ENCODE measurements at places on chromosomes 5 and 9.

- peak; percentile 81 for DNase-seq
Observed at GRCh38 chr5:146731909-146732659, 146.5 kb downstream of the PPP2R2B start.

DNA sequence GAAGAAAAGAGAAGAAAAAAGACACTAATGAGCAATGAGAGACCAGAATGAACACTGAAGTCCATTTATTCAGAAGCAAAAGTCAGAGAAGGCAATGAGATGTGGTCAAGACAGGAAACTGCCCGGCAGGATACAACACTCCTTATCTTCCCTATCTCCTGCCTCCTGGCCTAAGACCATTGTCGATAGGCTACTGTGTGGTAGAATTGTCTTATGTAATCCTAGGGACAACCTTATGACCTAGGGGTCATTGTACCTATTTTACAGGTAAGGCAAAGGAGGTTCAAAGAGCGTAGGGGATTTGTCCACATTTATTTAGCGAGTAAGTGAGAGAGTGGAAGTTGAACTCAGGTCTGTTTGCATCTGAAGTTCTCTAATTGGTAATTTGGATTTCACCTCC lies 63.0 kb upstream of the PTPN3 start:
- DNase-seq = no peak

DNA sequence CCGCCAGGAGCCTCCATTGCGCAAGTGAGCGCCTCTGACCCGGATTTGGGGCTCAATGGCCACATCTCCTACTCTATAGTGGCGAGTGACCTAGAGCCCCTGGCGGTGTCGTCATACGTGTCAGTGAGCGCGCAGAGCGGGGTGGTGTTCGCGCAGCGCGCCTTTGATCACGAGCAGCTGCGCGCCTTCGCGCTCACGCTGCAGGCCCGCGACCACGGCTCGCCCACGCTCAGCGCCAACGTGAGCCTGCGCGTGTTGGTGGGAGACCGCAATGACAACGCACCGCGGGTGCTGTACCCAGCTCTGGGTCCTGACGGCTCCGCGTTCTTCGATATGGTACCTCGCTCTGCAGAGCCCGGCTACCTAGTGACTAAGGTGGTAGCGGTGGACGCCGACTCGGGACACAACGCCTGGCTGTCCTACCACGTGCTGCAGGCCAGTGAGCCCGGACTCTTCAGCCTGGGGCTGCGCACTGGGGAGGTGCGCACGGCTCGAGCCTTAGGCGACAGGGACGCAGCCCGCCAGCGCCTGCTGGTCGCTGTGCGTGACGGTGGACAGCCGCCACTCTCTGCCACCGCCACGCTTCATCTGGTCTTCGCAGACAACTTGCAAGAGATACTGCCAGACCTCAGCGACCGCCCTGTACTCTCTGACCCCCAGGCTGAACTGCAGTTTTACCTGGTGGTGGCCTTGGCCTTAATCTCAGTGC lies 1.9 kb downstream of the PCDHGB6 start:
- no peak for DNase-seq

DNA sequence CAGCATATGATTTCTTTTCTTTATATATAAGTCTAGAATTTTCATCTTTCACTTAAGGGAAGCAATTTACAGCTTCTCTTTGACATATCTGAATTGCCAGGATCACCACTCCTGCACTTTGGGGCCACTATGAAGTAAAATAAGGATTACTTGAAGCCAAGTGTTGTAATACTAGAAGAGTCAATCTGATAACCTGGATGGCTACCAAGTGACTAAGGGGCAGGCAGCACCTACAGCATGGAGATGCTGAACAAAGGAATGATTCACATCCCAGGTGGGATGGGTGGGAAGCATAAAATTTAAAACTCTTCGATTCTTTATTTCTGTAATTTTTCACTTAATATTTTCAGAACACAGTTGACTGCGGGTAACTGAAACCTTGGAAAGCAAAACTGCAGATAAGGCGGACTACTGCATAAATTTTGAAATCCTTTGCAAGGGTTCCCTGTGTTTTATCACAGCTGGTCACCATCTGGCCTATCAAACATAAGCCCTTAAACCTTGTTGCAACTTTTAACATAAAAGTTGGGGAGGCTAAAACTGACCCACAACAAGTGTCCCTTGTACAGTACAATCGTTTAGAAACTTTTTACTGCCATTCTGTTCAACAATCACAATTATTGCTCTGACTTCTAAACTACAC lies 31.2 kb downstream of the NR3C1 start:
- no peak for DNase-seq

GRCh38 chr9:95008151-95008771 lies 281.8 kb downstream of the AOPEP start:
- DNase-seq = no peak

DNA sequence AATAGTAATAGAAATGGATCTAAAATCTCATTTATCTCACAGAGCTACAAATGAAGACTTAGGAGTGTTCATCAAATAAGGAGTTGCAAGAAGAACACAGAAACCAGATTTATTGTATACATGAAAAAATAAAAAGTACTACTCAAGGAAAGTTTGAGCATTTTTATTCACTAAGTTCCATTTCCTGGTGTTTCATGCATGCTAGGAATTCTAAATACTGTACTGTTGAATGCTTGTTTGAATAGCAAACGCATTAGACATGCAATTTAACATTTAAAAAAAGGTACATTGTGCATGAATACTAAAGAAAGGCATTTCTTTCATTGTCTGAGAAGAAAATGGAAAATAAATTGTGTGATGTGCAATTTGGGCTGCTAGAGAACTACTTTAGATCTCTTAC lies 52.1 kb downstream of the C6 start:
- DNase-seq = no peak

DNA sequence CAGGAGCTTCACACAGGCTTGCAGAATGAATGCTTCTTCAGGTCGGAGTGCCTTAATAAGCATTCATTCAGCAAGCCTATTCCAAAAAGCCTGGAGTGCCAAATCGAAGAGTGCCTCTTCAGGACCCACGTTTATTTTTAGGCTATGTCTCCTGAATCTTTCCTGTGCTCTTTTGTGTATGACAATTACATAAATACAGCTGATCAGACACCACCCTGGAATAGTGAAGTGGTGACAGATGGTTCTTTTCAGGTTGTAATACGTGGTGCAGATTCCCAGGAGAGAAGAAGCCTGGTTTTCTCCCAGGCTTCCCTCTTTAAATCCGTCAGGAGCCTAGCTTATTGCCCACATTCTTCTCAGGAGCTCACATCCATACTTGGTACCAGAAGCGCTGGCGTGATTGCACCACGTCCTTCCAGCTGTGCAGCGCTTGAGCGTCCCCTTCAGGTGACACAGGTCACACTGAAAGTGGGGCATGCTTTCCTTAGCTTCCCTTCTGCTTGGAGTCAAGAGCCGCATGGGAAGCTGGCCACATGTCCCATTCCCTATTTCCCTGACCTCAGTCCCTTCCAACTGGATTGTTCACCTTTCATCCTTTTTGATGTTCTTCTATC lies 123.1 kb downstream of the ADCY2 start:
- DNase-seq = no peak

DNA sequence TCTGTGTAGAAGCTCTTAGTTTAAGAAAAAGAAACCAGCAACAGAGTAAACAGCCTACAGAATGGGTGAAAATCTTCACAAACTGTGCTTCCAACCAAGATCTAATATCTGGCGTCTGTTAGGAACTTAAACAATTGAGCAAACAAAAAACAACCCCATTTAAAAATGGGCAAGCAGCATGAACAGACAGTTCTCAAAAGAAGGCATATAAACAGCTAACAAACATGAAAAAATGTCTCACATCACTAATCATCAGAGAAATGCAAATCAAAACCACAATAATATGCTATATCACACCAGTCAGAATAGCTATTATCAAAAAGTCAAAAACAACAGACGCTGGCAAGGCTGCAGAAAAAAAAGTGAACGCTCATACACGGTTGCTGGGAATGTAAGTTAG lies 83.7 kb upstream of the CCDC152 start:
- no peak for DNase-seq

GRCh38 chr9:15711531-15711930 lies 158.7 kb downstream of the CCDC171 start:
- no peak for DNase-seq

DNA sequence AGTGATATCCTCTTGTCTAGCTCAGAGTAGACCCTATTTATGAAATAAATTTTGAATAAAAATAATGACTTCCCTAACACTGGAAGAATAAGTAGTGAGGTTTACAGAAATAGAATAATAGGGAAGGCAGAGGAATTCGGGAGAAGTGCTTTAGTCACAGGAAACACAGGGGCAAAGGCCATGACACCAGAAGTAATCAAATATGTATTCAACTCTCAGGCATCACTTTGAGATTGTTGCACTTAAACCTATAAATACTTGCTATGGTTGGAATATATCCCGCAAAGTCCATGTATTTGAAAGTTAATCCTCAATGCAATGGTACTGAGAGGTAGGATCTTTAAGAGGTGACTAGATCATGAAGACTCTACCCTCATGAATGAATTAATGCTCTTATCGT lies 166.8 kb downstream of the YIPF5 start:
- no peak for DNase-seq

DNA sequence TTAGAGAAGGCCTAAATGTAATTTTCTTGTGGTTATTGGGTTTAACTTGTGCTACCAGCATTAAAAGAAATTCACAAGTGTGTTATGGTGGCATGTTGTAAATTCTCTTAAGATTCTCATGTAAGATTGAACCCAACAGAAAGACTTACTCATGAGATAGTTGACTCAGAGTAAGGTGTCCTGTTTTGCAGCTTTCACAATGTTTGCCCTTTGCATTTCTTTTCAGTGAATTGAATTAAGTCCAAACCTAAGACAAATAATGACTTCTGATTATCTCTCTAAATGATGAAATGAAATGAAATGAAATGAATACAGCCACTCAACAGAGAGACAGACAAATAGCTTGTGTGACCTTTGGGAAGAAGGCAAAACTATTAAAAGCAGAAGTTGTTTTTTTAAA lies 1696.9 kb upstream of the WWC1 start:
- no peak for DNase-seq

- peak; percentile 87 for DNase-seq
Observed at GRCh38 chr9:128733256-128733655, 9.3 kb upstream of the ZDHHC12 start.

DNA sequence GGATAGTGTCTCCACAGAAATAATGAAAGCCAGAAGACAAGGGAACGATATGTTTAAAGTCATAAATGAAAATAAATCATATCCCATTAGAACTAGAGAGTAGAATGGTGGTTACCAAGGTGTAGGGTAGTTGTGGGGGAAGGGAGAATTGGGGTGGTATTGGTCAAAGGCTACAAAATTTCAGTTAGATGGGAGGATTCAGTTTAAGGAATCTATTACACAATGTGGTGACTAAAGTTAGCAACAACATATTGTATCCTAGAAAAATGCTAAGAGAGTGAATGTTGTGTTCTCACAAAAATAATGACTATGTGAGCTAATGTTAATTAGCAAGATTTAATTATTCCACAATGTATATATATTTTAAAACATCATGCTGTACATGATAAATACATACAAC lies 27.8 kb upstream of the LARP1 start:
- no peak for DNase-seq

- peak; percentile 83 for DNase-seq
Observed at GRCh38 chr5:68086857-68087256, 128.7 kb upstream of the PIK3R1 start.

GRCh38 chr5:109351988-109352864 lies 57.5 kb downstream of the PJA2 start:
- DNase-seq = no peak

DNA sequence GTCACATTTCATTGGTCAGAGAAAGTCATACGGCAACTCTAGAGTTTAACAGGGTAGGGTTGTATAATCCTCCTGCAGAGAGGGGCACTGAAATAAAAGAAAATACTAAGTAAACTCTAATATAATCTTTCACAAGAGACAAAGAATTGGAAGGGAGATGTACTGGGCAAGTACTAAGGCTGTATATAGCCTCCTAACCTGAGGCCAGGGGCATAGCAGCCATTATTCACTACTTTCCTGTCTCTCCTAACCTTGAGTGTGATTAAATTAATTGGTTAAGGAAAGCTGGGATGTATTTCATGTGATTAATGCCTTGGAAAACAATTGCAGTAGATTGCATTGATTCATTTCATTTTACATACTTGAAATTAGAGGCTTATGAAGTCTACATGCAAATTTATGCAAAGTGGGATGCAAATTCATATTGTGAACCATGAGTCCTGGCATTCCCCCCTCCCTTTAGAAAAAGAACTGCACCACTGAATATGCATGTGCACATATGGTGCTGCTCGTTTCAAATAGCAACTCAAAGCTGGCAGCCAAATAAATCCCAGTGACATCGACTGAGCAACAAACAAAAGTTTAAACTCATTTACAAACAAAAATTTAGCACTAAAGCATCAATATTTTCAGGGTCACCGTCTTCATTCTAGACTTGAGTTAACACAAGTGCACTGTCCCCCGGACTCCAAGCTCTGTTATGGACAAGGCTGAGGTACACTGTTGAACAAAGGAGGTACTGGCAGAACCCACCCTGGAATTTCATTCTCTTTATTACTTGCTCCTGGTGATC lies 70.0 kb downstream of the DMAC1 start:
- DNase-seq = no peak

- peak; percentile 17 for DNase-seq
Observed at GRCh38 chr9:94097788-94098414, 13.6 kb downstream of the PTPDC1 start.

- DNase-seq = no peak
Observed at GRCh38 chr5:109786206-109786855, 96.6 kb downstream of the MAN2A1 start.

GRCh38 chr5:73751254-73751914 lies 125.4 kb downstream of the ARHGEF28 start:
- no peak for DNase-seq

GRCh38 chr5:170629566-170630175 lies 125.9 kb downstream of the KCNIP1 start:
- DNase-seq = no peak

DNA sequence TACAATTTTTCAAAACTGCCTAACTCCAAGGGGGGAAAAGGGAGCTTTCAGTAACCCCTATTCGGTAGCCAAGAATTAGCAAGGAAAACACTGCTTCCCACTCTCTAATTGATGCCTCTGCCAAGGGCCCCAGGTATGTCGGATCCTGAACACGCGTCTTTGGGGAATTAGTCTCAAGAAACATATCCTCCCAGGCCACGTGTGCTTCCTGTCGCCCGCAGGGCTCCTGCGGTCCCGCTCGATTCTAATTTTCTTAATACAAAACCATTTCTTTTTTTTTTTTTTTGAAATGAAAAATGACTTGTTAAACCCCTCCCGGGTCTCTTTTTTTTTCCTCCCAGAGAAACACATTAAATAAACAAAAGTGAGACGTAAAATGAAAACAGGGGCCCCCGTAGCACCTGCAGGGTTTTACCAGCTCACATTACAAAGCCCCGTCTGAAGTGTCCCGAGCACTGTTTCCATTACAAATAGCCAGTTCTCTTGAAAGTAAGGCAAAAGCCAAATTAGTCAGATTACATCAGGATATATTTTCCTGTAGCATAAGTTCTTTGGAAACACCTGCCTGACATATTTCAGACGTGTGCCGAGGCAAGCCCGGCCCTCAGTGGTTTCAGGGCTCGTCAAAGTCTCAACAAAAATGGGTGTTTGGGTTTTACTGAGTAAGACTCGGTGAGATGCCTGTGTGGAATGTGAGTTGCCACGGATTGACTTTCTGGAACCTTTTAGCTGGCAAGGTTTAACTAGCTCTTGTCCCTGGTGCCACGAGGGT lies 21.5 kb downstream of the SMIM23 start:
- DNase-seq = no peak

All from dermis microvascular lymphatic vessel endothelial cell (primary cell).